Germinal center (tissue), 1 donor: ENCODE measurements at places on chromosomes 2 and 18.

DNA sequence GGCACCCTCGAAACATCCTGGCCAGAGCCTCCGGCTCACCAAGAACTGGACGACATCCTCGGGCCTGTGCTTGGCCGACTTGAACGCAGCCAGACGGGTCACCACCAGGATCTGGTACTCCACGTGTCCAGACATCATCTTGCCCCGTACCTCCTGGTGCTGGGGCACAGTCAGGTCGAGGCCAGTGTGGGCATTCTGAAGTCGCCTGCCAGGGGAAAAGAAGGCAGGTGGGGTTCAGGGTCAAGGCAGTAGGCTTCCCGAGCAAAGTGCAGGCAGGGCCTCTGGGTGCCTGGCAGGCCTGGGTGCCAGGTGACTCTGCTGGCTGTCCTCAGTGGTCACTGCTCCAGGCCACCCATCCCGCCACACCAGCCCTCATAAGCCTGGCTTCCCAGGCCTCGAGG lies 5.6 kb downstream of the HS1BP3 start:
- no peak for DNase-seq

GRCh38 chr2:136151021-136151971 lies 33.3 kb upstream of the CXCR4 start:
- DNase-seq, result no peak

- DNase-seq, result no peak
These were observed 115.4 kb upstream of the STK17B start for GRCh38 chr2:196286821-196287220.

GRCh38 chr2:38504169-38504568 lies 98.6 kb downstream of the HNRNPLL start:
- DNase-seq, result no peak

- no peak for DNase-seq
These were observed 140.4 kb downstream of the THSD7B start for GRCh38 chr2:136905779-136906178.

DNA sequence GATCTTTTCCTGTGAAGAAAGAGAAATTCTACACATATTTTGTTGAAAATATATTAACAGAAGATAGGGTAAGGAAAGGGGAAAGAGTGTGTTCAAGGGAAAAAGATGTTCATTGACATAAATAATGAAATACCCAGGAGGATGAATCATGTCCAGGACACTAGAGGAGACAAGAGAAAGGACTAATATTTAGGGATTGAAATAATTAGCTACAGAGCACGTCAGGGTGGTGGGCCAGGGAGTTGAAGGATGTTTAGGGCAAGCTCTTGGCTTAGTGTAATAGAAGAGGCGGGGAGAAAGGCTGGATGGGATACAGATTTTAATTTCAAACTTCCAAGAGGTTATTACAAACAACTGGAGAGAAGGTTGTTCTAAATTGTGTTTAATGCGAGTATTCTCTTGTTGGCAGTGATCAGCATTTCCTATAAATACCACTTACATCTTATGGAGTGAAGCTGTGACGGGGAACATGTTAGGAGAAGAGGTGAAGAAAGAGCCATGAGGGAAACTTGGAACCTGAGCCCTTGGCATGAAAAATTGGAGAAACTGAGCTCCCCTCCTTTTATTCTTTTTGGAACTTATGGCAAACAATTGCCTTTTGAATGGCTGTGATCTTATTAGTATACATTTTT lies 36.6 kb upstream of the CETN1 start:
- DNase-seq, result no peak

GRCh38 chr2:95010718-95011117 lies 14.8 kb upstream of the MAL start:
- DNase-seq, result no peak

- DNase-seq, result no peak
These were observed 307.5 kb upstream of the HS6ST1 start for GRCh38 chr2:128625963-128626759.

DNA sequence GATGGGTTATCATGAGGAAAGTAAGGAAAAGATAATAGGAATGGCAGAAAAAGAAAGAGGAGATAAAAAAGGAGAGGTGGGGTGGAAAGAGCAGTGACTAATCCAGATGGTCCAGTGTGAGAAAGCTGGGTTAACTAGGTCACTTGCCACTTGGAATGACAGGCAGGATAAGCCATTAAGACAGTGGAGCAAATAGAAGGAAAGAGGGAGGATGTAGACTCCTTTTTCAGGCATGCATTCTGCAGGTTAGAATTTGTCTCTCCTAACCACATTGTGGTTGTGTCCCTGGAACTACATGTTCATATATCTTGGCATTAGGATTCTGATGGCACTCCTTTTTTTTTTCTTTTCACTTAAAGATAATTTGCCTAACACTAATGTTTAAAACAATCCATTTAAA lies 13.4 kb upstream of the NEMP2 start:
- DNase-seq, result no peak

- no peak for DNase-seq
These were observed 36.2 kb downstream of the TLK1 start for GRCh38 chr2:171124541-171124940.

GRCh38 chr2:209146682-209147320 lies 277.0 kb upstream of the MAP2 start:
- no peak for DNase-seq

DNA sequence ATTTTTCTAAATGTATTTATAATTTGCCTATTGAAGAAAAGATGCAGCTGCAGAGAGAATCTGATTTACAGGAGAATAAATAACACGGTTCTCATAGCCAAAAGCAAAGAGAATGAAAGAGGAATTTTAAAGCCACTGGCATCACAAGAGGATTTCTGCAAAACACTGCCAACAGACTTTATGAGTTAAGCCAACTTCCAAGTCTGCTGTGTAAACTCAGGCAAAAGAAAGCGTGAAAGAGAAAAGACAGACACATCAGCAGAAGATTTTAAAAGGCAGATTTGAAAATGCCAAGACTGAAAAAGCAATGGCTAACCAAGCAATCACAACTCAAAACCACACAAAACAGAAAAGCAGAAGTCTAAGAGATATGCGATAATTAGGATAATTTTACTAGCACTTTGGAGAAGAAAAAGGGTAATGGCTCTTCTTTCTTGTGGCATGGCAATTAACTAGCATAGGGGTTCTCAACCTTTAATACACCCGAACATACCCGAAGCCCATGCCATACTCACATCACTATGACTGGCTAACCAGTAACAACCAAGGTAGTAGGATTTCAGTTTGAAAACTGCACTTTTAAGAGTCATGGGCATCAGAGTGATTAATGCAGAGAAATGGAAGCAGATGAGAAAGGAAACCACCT lies 4.9 kb downstream of the DARS1 start:
- DNase-seq, result no peak

- no peak for DNase-seq
These were observed 788.4 kb upstream of the SOX11 start for GRCh38 chr2:4903656-4904348.

- no peak for DNase-seq
These were observed 27.5 kb upstream of the REEP1 start for GRCh38 chr2:86364894-86365293.

- DNase-seq, result no peak
These were observed 229.2 kb upstream of the RAB12 start for GRCh38 chr18:8380006-8380405.
